ENCODE measurements at places on chromosomes 7 and 10.

DNA sequence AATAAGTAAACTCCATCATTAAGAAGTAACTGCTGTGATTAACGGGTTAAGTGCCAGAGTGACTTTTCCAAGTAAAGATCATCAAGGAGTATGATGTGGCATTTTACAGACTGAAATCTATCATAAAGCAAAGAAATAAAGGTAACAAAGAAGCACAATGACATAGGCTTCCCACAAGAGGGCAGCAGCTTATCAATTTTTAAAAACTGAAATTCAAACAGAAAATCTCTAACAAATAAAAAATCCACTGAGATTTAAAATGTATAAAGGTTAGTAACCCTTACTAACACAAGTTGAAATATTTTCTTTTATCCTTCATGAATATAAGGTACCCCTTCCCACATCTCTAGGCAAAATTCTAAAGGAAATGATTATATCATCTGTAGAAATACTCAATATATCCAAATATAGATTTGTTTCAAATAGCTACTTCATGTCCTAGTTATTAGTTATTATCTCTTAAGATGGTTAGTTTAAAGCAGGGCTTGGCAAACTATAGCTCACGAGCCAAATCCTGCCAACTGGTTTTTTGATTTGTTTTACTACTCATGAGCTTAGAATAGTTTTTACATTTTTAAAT is 29.2 kb downstream of the FAM3C start:
- DNase-seq = no peak

DNA sequence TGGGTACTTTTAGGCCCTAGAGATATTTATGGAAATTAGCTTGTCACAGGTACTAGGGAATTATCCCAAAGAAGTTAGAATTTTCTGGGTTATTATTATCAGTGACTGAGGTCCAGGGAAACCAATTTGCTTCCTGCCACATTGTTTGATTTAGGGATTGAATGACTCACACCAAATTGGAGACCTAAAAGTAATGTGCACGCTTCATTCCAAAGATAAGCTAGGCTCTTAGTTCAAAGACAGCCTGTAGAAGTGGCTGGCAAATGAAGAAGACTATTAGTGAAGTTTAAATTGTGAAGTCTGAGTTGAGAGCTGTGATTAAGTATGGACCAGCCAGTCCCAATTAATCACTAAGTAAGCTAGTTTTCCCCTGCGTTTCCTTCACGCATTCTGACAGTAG is 188.1 kb upstream of the MYO3A start:
- DNase-seq = no peak

DNA sequence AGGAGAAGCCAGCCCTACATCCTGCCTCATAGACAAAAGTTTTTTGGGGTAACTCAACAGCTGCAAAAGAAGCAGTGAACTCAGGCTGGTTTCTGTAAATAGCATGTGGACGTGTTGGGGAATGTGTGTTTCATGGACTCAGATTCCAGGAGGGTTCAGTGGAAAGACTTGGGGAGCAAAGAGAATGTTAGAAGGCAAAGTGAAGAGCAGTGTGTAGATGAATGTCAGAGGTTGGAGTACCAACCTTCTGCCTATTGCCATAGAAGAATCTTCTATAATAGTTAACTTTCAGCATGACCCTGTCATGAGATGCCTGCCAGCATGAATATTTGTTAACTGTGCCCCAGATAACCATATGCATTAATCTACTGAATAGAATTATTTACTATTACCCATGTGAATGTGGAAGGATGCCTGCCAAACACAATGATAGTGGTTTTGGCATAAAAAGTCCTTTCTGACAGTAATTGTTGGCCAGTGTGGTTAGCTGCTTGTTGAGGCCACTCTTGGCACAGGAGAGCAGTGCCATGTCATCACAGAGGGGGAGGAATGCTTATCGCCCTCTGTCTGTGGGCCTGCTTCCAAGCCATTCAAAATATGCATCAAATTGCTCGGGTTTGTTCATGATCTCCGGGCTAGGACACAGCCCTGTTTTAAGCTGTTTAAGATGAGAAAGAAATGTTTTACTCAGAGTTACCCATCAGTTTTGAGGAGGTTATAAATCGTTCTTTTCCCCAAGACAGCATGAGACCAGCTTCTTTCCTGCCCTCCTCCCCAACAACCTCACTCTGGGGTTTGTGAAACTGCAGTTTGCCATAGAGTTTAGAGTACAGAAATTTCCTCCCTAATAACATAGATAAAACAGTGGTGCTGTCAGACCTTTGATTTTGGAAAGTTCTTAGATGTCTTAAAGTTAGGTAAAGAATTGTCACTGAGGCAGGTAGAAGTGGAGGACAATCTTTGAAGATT is 165.3 kb downstream of the WNT2 start:
- peak; percentile 82 for DNase-seq

GRCh38 chr10:31350891-31351290 is 31.9 kb downstream of the ZEB1 start:
- no peak for DNase-seq

- DNase-seq = no peak
These were observed 288.7 kb downstream of the SDK1 start for GRCh38 chr7:3589752-3590151.

DNA sequence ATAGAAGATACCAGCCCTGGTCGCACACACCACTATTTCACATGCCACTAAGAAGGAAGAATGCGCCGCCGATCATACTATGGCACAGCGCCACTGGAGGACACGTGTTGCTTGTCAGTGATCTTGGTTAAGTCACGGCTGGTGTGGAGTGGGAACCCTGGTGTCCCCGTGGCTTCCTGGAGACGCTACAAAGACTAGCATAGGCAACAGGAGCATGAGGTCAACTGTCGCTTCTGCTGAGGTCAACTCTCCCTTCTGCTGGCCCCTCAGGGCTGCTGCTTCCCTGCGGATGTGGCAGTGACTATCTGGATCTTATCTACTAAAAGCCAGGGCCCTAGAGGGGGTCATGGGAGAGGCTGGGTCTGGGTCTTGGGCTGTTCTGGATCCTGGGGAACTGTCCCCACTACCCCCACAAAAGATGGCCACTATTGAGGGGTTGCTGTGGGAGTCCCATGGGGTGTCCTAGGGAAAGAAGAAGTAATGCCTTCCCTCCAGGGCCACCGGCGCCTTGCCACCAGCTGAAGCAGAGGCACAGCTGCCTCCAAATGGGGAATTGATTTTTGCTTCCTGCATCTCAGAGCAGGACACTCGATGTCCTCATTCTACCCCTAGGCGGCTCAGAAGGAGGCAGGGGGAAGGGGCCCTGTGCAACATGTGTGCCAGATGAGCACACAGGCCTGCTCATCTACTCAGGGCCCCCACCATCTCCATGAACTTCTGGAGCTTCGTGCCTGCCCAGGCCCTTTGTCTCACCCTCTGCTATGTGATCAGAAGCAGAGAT is 76.6 kb upstream of the PPIF start:
- DNase-seq = no peak

GRCh38 chr7:116111475-116111874 is 80.9 kb upstream of the TFEC start:
- no peak for DNase-seq

- peak; percentile 47 for DNase-seq
These were observed 29.3 kb upstream of the DDX50 start for GRCh38 chr10:68871731-68872342.

DNA sequence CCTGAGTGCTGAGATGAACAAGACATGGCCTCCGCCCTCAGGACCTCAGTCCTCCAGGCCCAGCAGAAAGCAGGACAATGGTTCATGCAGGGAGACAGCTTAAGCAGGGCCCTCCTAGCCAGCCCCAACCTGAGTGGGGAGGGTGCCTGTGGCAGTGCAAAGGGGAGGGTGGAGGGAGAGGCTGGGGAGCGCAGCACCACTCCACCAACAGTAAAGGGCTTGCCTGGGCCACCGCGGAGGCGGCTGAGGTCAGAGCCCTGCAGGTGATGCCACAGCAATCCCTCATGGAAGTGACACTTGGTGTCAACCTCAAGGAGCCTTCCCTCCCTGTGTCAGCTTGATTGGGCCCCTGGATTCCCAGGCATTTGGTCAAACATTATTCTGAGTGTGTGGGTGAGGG is 89.0 kb upstream of the TCERG1L start:
- DNase-seq = no peak

DNA sequence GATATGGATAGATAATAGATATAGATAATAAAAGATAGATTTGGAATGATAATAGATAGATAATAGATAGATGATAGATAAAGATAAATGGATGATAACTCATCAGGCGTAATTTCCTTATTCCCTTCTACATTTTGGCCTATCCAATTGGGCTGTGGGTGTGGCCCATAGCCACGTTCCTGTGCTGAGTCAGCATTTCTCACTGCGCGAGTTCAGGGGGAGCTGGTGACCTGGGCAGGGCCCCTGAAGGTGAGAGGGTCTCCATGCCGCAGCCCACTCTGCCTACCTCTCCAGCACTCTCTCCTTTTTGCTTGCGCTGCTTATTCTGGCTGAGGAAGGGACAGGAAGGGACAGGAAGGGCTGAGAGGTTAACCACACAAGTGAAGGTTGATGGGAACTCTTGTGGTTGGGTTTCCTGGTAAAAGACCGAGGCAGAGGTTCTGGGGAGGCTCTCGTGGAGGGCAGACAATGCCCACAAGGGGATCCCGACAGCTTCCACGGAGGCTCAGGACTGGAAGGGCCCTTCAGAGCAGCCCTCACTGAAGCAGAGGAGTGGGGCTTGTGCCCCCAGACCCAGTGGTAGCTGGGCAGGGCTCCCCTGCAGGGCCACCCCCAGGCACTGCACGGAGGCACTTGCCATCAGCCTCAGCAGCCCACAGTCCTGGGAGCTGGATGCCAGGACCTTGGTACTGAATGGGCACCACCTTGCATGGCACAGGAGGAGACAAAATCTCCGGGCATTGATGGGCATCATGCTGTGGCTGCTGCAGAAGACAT is 247.3 kb upstream of the PITRM1 start:
- peak; percentile 15 for DNase-seq

DNA sequence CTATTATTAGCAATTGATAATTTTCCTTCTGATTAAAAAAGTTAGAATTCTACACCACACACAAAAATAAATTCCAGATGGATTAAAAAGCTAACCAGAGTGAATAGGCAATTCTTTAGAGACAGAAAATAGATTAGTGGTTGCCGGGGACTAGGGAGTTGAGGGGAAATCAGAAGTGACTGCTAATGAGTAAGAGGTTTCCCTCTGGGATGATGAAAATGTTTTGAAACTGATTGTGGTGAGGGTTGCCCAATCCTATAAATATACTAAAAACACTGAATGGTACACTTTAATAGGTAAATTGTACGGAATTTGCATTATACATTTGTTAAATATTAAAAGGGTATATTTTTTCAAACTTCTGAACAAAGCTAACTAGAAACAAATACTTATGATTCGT is 214.9 kb downstream of the GPAM start:
- no peak for DNase-seq

DNA sequence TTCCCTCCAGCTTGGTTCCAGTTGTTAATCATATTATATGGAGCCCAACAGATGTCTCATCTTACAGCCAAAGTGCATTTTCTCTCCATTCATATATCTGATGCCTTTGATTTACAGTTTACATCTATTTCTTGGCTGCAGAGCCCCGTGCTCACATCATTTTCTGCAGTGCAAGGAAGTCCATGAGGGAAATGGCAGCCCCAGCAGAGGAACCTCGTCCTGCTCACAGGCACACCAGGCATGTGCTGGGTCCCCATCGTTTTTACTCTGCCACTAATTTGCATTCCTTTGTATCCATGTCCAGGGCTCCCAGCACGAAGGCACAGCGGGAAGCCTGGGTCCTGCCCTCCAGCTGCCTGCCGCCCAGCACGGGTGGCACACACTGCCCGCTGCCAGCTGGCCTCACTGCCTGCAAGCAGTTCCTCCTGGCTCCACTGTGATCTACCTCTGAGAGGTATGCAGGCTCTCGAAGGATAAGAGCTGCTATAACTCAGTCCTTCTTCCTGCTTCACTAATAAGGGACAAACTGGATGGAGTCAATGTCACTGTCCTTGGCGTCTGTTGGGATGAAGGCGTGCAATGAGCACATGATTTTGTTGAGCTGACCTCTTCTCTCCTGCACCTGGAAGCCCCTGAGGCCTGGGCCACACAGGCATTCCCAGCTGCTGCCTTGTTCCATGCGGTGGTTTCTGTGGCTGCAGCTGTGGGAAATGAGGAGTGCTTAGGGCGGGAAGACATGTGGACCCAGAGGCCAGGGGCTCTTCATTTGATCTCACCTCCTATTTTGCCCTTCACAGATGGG is 583.6 kb upstream of the MGMT start:
- peak; percentile 64 for DNase-seq

- no peak for DNase-seq
These were observed 31.7 kb downstream of the PPP1R3C start for GRCh38 chr10:91601212-91601611.

GRCh38 chr7:146660839-146661238 is 544.2 kb downstream of the CNTNAP2 start:
- no peak for DNase-seq

DNA sequence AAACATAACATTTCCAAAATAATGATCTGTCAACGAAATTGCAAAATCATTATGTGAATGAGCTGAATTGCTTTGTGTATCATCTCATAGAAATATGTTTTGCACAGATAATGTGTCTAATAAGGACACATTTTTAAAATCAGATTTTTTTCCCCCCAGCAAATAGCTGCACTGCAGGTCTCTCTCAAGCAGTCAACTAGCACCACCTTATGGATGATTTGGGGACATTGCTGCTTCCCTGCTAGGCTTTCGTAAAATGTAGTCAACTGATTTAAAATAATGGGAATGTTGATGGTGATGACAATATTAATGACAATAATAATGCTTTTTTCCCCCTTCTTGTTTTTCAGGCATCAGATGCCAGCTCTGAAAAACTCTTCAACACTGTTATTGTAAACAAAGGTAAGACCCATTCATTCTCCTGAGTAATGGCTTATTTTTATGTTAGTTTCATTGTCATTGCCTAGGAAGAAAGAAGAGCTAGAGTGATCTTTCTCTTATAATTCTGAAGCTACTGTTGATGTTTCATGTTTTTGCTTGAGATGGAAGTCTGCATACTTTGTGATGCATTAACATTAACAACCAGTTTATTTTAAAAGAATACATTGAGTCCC is 433.6 kb upstream of the GALNT17 start:
- DNase-seq = peak; percentile 55

GRCh38 chr10:111481261-111481826 is 404.5 kb downstream of the ADRA2A start:
- DNase-seq = no peak

GRCh38 chr7:149814494-149814893 is 23.7 kb upstream of the ZNF862 start:
- no peak for DNase-seq

DNA sequence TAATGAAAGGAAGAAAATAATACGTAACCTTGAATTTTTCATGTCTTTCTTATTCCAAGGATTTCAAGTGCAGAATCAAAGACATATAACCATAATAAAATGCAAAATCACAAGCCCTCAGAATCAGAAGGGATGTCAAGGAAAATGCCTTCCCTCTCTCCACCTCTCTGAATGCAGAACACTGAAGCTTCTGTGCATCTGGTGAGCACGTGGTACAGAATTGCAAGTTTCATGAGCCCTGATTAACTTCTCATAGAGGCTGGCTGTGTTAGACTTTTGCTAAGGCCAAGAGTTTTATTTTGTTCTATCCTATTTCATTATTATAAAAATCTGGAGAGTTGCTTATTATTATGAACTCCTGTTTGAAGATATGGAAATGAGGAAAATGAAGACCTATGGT is 533.7 kb upstream of the POM121L12 start:
- no peak for DNase-seq

All from femur (tissue), 1 donor.